ENCODE measurements at places on chromosomes 7 and 10.

DNA sequence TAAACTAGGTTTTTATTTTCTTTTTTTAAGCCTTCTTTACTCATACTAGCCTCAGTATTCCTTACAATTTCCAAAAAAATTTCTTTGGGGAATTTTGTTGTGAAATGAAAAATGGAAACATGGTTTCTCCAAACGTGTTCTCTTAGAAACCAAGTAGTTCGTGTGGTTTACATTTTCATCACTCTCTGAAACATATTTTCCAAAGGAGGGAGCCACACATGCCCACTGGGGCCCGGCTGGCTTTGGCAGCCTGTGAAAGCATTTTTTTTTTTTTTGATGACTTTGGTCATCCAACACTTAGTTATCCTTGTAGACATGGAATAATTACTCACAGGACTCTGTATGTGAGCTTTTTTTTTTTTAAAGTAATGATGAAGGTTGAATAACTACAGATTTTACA lies 169.6 kb downstream of the C7orf25 start:
- DNase-seq: no peak

GRCh38 chr10:119663866-119664698 lies 12.9 kb downstream of the BAG3 start:
- no peak for DNase-seq

DNA sequence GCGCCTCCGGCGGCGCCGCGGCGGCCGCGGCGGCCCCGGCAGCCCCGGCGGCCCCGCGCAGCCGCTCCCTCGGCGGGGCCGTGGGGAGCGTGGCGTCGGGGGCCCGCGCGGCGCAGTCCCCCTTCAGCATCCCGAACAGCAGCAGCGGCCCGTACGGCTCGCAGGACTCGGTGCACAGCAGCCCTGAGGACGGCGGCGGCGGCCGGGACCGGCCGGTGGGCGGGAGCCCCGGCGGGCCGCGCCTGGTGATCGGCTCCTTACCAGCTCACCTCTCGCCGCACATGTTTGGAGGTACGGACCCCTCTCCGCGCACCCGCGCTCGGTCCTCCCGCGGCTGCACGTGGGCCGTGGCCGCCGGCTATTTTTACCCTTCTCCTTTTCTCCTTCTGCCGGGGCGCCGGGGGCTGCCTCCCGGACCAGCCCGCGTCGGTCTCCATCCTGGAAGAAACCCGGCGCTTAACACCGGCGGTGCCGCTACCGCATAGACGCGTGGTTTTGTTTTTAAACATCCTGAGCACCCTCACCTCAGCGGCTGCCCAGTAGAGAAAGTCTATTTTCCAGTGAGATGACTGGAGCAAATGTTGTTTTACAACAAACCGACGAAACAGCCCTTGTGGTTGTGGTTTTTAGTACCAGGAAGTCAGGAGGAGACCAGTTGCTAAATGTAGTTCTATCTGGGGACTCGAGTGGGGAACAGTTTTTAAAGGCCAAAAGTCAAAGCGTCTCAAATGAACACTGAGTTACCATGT lies 1.3 kb downstream of the ZNRF2 start:
- no peak for DNase-seq

DNA sequence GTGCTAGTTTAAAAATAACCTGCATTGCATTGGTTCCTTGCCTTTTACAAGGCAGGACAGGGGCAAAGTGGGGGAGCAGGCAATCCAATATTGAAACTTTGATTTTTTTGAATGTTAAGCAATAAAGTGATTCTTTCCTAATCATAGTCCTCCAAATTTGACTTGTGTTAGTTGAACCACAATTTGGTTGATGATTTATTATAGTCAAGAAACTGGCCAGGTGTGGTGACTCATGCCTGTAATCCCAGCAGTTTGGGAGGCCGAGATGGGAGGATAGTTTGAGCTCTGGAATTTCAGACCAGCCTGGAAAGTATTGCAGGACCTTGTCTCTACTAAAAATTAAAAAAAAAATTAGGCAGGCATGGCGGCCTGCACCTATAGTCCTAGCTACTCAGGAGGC lies 27.9 kb upstream of the ABLIM1 start:
- no peak for DNase-seq

DNA sequence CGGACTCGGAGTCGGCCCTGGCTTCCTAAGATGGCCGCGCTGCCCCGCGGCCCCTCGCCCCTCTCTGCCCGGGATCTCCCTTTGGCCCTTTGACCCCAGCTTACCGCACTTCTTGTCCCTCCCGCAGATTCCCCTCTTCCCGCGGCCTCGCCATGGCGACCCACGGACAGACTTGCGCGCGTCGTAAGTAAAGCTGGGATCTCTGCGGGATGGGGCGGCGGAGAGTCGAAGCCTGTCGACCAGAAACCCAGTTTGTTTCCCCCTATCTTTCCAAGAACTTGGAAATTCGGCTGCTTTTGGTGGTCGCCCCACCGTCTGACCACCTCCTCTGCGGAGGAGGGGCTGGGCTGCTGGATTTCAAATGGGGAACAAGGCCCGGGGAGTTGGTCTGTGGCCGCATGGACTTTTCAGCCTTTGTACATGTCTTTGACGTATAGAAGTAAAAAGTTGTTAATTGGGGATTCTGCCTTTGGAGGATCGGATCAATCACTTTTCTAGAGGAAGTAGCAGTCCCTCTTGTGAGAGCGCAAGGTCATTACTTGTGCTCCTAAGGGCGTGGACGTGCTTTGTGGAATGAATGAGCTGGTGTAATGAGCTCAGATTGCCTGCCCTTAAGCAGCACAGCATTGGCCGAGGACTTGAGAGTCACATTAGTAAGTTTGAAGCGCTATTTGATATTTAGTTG lies 553 bp downstream of the VDAC2 start:
- no peak for DNase-seq

- no peak for DNase-seq
Observed at GRCh38 chr10:26621889-26622711, 75.4 kb upstream of the PDSS1 start.

- no peak for DNase-seq
Observed at GRCh38 chr7:155450558-155450969, 7.4 kb upstream of the EN2 start.

DNA sequence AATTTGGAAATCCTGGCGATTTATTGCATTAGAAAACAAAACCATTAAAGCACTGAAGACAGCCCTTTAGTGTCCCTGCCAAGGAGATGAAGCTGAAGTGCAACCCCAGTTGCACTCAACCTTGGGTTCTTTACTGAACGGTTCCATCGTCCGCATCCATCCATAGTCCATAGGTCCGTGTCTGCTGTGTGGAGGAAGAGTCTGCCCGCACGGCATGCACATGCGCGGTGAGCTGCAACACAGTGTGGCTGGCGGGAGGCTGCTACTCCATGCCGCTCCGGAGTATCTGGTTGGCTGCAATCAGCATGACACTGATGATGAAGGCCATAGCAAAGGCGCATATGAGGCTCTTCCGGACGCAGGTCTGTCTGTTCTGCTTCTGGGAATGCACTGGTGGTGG lies 624.6 kb downstream of the CALN1 start:
- no peak for DNase-seq
